ENCODE measurements at places on chromosomes 12 and 14.
A peak's percentile ranks its signal among the peaks of the same experiment; 100 is the strongest.

- no peak for DNase-seq
Observed at GRCh38 chr14:103699261-103699661, 16.0 kb downstream of the XRCC3 start.

GRCh38 chr14:91284146-91284790 lies 39.8 kb upstream of the GPR68 start:
- no peak for DNase-seq

- no peak for DNase-seq
Observed at GRCh38 chr14:51660741-51661140, 9.0 kb downstream of the FRMD6 start.

DNA sequence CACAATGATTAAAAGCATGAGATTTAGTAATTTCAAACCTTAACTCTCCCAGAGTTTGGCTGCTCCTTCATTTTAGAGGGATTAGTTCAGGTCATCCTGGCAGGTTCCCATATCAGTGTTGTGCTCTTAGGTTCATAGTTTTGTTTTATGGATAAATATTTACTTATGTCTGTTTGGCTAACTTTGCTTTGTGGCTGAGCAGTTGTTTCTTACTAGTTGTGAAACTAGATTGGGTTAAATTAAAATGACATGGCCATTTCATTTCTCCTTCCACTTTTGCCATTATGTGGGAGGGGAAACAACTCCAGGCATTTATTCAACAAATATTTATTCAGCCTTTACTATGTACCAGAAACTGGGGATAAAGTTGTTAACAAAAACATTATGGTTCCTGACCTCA lies 158.8 kb downstream of the TMTC3 start:
- no peak for DNase-seq

DNA sequence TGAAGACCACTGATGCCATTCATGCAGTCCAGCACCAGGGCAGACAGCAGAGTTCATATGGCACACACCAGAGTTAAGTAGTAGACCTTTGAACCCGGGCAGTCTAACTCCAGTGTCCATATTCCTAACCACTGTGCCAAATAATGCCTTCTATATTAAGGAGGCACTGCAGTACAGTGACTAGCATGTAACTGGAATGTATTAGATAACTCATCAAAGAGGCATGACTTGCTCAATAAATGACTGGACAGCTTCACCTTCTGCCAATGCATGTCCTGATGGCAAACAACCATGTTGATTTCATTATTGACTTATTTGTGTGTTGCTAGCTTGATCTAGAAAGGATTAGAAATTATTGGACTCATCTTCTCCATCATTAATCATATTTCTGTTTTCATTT lies 40.2 kb downstream of the DACT1 start:
- DNase-seq: no peak

GRCh38 chr12:66050610-66051009 lies 79.9 kb downstream of the LLPH start:
- DNase-seq: no peak

DNA sequence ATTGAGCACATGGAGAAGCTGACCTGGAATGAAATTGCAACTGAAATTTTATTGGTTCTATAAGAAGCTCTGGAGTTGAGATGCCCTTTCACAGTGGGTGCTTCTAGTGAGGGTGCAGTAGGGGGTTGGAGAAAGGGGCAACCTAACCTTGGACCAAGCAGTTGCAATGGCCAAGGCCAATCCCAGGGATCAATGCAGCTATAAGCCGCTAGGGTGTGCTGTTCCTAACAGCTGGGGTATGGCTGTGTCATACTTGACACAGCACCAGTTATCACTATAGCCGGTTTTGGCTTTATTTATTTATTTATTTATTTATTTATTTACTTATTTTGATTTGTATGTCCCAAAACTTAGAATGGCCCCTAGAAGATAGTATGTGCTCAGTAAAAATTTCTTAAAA lies 505.9 kb downstream of the FLRT2 start:
- no peak for DNase-seq

DNA sequence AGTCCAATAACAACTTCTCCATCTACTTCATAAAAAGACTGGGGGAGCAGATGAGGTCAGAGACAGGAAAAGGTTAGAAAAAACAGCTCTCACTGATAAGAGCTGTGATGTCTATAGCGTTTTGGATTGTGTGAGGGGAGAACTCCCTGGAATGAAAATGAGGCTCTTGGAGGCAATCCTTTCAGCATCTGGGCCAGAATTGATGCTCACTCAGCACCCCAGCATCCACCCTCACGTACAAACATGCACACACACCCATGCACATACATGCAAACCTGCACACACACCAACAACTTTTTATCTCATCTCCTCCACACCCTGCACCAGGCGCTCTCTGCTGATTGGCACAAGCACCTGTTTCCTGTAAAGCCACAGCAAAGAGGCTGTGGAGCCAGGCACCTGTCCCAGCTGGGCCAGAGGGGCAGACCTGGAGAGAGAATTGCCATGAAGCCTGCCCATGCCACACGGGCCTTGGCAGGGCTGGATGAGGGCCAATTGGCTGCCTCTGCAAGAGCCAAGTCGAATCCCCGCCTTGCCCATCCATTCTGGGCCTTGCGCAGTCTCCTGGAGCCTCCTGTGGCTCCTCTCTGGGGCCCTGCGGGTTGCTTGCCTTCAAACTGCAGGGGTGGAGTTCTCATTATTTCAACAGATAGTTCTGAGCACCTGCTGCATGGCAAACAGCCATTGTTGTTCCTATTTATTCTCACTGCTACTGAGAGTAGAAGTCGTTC lies 53.1 kb downstream of the SYNE3 start:
- peak; percentile 11 for DNase-seq

DNA sequence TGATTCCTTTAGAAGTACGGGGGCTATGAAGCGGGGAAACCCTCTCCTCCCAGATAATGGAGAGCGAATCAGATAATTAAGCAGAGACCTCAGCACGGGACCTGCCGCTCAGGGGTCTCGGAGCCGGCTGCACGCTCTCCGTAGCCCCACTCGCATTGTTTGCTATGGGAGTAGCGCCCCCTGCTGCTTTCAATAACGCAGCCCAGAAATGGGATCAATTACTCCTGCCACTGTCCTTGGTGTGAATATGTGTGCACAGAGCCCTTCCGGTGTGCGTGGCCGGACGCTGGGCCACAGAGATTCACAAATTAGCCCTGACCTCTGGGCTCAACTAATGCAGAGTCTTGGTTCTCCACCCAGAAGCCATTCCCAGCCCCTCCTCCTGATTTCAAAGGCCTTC lies 76.4 kb upstream of the TMEM132C start:
- DNase-seq: no peak

- DNase-seq: peak; percentile 69
Observed at GRCh38 chr12:12901158-12901791, 9.9 kb downstream of the GPRC5A start.

GRCh38 chr14:56686416-56686815 lies 106.8 kb downstream of the TMEM260 start:
- no peak for DNase-seq

GRCh38 chr14:77390188-77390587 lies 13.0 kb downstream of the SAMD15 start:
- DNase-seq: no peak

DNA sequence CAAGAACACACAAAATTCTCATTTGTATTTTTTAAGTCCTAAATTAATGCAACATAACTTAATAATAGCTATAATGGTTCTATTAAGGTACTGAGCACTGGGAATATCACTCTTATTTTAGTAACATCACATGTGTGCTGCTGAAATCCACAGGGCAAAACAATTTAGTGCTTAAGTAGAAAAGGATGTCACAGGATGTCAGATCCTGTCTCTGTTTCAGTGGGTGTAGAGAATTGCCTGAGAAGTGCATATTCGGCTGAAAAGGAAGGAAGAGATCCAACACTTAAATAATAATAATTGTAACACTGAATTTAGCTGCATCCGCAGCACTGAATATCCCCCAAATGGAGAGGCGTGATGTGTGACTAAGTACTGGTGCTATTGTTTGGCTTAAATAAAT lies 8.6 kb downstream of the LDHB start:
- DNase-seq: no peak

DNA sequence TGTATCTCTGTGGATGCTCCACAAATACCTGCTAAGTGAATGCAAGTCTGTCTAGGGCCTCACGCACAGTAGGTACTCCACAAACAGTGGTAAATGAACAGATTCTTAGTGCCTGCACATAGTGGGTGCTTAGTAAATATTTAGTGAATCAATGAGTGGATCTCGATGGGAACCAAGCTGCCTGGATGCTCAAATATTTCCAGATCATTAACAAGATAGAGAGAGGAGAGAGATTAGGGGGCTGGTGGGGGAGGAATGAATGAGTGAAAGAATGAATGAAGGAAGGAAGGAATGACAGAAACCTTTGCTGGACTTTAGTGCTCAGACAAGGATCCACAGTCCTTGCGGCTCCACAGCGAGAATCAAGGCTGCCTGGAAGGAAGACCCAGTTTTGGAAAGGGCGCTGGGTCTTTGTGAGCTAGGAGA lies 118.2 kb downstream of the SCARB1 start:
- DNase-seq: no peak

GRCh38 chr12:58204071-58204470 lies 262.7 kb downstream of the ATP23 start:
- DNase-seq: no peak

DNA sequence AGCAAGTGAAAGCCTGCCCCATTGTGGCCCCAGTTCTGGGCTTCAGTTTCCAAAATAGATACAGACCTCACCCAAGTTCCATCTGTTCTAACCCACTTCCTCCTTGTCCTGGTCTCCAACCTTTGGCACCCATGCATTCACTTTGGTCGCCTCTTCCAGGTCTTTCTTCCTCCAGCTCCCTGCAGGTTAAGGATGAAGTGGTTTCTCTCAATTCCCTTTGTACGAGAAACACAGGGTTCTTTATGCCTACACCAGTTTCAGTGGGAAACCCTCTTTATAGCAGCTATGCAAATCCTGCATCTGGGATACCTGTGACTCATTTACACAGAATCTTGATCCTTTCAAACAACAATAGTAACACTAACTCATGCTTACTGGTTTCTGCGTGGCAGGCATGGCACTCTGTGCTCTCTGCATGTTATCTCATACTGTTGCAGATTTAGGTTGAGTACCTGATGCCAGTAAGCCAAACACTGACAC lies 110.6 kb upstream of the AMIGO2 start:
- DNase-seq: peak; percentile 71

GRCh38 chr14:88866305-88866704 lies 41.9 kb downstream of the TTC8 start:
- DNase-seq: no peak

- DNase-seq: no peak
Observed at GRCh38 chr12:79765157-79765556, 74.4 kb upstream of the PAWR start.

DNA sequence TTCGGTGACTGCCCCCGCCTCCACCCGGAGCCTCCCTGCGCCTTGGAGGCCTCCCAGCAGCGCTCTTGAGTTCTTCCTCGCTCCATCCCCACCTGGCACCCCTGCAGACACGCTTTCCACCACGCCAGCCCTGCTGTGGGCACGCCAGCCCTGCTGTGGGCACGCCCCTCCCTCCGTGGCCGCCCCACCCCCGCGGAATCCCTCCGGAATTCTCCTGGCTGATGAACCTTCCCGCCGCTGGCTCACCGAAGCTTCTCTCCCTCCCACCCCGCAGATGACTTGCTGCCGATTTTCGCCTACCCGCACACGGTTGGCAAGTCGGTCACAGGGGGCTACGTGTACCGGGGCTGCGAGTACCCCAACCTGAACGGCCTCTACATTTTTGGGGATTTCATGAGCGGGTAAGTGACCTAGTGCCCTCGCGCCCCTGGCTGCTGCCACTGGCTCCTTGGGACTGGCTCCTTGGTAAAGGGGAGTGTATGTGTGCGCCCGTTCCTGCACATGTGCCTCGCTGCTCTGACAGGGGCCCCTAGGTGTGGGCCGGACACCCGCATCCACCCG lies 15.2 kb downstream of the HHIPL1 start:
- DNase-seq: no peak

DNA sequence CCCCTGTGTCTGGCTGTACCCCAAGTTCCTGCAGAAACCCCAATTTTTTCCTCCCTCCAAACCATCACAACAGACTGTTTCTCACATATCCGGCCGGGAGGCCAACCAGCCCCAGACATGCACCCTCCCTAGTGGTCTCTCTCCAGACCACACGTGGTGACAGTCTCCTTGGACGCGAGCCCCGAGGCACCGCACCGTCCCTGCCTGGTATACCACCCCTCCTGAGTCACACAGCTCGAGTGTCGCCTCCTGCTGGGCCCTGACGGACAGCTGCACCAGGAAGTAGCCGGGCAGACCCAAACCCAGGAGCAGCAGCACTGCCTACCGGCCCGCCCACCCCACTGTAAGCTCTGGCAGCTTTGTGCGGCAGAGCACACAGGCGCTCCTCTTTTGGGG lies 97.4 kb downstream of the RFLNA start:
- DNase-seq: peak; percentile 19

- DNase-seq: peak; percentile 48
Observed at GRCh38 chr12:106227641-106228319, 20.0 kb downstream of the CKAP4 start.

- no peak for DNase-seq
Observed at GRCh38 chr12:84756961-84757360, 155.6 kb downstream of the SLC6A15 start.

- DNase-seq: no peak
Observed at GRCh38 chr12:75564398-75564797, 53.0 kb upstream of the KRR1 start.

- no peak for DNase-seq
Observed at GRCh38 chr14:41377932-41378331, 228.7 kb upstream of the LRFN5 start.

DNA sequence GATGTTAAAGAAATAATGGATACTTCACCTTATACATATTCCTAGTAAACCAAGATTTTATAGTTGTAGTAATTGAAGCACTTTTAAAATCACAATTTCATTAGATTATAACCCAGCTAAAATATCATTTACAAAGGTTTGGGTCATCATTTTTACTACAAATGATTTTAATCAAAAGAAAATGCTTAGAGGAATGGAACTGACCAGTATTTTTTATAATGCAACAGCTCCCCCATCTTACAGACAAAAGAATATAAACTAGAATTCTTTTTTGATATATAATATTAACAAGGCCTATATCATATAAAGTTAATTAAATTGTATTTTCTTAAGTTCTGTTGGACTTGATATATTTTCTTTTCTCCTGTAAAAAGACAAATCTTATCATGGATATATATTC lies 20.4 kb upstream of the LRFN5 start:
- no peak for DNase-seq

GRCh38 chr12:50041062-50041860 lies 16.0 kb upstream of the RACGAP1 start:
- DNase-seq: no peak

DNA sequence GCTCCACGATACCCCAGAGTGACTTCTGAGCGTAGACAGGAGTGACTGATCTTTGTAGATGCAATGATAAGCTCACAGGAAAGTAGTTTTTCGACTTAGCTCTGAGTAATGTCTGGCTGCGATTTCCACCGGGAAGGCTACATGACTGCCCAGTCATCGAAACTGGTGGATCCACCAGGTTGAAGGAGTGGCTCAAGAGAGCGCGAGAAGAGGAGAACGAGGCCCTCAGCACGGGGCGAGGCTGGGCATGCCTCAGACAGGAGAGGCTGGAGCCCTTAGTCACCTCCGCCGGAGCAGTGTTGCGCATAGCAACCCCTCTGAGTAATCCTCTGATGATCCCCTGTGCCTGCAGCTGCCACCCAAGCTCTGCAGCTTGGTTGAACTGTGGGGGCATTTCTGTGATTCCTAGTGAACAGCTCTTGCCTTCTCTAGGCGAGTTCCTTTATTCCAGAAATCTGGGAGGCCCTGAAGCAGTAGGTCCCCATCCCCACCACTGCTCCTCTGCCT lies 25.6 kb downstream of the ELK3 start:
- peak; percentile 35 for DNase-seq
